ENCODE measurements at places on chromosomes 6 and 20.

- no peak for DNase-seq
Measured at GRCh38 chr20:4886771-4887527, 114.4 kb downstream of the SLC23A2 start.

GRCh38 chr6:134315974-134316441, 1.9 kb downstream of the SGK1 start:
- no peak for DNase-seq

GRCh38 chr6:36419310-36419709, 23.3 kb downstream of the PXT1 start:
- no peak for DNase-seq

GRCh38 chr6:75124983-75125382, 80.9 kb downstream of the COL12A1 start:
- no peak for DNase-seq

GRCh38 chr6:80550281-80550680, 443.8 kb downstream of the BCKDHB start:
- no peak for DNase-seq

- DNase-seq, result peak; percentile 11
Measured at GRCh38 chr6:80133020-80133419, 26.5 kb downstream of the BCKDHB start.

DNA sequence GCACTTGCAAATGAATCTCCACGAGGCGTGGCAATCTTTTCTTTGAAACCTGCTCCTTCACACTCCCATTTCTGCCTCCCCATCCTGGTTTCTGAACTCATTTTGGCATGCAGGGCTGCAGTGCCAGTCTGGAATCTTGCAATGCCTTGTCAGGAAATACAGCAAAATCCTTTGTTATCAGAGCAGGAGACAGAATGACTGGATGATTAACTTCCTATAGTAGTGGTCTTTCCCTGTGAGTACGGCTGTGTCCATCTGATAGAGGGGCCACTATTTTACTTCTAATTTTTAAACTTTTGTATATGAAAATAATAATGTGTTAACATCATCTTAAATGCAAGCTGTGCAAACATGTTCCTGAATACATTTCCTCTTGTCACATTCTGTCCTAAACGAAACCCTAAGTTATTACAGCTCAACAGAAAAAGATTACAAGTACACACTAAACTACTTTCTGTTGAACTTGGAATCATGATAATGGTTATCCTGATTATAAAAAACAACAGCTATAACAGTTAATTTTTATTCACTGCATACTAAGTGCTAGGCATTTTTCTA, 140.2 kb downstream of the KIF13A start:
- DNase-seq, result no peak

DNA sequence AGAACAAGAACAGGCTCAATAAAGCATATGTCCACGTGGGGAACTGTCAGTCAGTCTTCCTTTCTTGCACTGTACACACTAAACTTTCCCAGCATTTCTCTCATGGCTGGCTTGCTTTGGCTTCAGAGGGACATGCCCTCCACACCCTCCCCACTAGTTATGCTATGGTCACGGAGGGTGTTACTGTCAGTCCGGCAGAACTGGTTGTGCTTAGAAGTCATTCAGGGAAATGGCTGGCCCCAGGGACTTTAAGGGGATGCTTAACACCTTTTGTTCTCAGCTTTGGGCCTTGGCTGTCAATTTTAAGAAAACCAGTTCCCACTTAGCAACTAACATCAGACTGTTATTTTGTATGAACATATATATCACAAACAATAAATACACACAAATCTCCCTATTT, 55.1 kb downstream of the ELOVL5 start:
- DNase-seq, result no peak

- DNase-seq, result no peak
Measured at GRCh38 chr6:84390851-84391250, 163.4 kb upstream of the CEP162 start.

- no peak for DNase-seq
Measured at GRCh38 chr6:36643977-36644376, 34.5 kb upstream of the CDKN1A start.

GRCh38 chr6:136429264-136430065, 120.8 kb downstream of the MAP7 start:
- no peak for DNase-seq

DNA sequence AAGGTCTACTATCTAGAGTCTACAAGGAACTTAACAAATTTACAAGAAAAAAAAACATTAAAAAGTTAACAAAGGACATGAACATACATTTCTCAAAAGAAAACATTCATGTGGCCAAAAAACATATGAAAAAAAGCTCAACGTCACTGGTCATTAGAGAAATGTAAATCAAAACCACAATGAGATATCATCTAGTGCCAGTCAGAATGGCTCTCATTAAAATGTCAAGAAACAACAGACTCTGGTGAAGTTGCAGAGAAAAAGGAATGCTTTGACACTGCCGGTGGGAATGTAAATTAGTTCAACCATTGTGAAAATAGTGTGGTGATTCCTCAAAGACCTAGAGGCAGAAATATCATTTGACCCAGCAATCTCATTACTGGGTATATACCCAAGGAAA, 48.3 kb downstream of the OGFRL1 start:
- no peak for DNase-seq

DNA sequence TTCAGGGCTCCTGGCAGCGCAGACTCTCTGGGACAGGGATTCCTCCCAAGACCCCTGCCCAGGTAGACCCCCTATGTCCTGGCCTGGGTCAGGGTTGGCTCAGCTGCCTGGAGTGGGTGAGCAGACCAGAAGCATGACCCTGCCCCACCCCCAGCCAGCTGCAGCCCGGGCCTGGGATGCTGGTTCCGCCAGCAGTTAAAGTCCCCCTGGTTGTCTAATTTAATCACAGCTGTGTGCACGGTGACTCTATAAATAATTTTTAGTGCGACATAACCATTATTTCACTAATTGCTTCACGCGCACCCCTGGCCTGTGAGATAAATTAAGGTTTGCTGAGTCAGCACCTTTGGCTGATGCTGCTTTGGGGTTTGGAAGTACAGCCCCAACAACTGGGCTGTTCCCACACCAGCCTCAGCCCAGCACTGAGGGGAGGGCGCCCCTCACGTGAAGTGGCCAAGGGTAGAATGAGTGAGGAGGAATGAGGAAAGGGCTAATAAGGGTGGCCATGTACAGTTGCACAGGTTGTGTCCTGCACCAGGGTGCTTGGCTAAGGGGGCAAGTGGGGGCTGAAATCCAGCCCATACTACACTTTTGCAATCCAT, 26.1 kb upstream of the CDH22 start:
- DNase-seq, result no peak

GRCh38 chr6:154408891-154409500, 52.4 kb upstream of the IPCEF1 start:
- no peak for DNase-seq

DNA sequence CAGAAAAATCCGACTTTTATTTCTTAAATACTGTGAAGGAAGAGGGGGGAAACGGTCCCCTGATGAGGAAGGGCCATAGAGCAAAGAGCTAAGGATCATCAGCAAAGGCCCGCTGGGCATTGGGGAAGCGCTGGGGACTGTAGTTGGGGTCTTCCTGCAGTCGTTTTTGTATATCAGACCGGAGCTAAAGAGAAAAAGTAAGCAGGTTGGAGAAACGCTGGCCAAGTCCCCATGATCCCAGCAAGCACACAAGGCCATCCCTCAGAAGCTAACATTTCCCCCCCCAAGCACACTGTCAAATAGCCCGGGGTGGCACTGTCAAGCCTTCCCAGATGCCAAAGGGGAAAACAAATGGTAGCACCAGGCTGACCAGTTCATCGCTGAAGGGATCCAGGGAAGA, 13.4 kb downstream of the BAG6 start:
- no peak for DNase-seq

GRCh38 chr6:25009393-25009710, 73.6 kb upstream of the RIPOR2 start:
- DNase-seq, result no peak

DNA sequence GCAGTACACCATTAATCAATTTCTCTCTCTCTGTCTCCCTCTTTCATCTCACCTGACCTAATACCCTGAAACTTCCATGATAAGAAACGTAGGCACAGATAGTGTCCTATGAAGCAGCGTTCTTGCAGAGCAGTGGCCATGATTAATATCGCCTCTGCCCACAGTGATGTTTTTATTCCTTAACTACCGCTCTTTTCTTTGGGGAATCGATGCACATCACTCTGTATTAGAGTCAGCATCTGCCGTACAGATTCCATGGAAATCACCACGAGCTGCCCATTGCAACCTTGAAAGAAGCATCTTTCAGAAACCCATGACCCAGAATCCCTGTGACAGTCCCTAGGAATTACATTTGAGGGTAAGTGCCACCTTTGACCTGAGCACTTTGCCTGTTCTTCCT, 152.0 kb upstream of the ECI2 start:
- DNase-seq, result no peak

DNA sequence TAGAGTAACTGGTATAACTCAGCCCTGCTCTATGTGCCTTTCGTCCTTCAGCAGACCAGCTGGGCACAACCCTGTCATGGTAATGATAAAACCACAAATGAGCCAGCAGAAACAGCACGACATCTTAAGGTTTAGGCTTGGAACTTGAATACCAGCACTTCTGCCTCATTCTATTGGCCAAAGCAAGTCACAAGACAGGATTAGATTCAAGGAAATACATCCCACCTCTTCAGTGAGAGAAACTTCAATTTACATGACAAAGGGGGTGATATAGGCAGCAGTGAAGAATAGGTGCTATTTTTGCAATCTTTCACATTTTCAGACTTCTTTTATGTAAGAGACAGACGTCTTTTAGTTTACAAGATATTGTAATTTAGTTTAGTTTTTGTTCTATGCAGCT, 69.8 kb upstream of the SLC35F1 start:
- DNase-seq, result no peak

DNA sequence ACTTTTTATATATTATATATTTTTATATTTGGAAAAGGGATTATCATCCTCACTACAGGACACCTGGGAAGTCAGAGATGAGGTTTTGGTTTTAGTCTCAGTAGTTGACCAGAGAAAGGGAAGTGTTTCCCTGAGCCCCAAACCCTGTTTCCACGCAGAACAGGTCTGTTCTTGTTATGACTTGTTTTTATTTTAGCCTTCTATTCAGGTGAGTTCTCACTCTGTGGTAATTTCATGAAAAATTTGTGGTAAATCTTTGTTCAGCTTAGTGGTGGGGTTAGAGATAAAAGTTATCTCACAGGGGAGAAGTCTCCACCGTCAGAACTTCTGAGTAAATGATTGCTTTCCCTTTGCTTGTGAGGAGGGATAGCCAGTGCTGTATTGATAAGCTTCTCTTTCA, 224.9 kb downstream of the FARS2 start:
- no peak for DNase-seq

GRCh38 chr6:37483917-37484785, 15.5 kb downstream of the CCDC167 start:
- DNase-seq, result peak; percentile 68

DNA sequence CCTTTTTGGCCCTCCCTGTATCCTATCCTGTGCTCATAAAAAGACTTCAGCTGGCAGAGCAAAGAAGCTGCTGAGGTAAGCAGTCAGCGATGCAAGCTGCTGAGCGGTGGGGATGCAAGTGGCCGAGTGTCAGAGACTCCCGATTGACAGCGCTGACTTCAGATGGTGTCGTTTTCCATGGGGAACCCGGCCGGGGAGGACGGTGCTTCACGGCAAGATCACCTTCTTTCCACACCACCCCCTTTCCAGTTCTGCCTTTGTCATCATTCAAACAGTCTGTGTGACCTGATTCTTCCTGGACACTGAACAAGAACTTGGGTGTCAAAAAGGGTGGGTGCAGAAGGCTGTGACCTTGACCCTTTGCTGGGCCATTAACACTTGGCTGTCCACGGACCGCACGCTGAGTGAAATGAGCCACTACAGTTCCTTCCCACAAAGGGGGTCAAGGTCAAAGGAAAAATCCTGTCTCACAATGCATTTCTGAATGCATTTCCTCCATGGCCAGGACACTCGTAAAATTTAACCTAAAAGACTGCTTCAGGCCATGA, 52.9 kb upstream of the UNC93A start:
- DNase-seq, result no peak

GRCh38 chr20:5268449-5268848, 48.3 kb downstream of the PROKR2 start:
- no peak for DNase-seq

DNA sequence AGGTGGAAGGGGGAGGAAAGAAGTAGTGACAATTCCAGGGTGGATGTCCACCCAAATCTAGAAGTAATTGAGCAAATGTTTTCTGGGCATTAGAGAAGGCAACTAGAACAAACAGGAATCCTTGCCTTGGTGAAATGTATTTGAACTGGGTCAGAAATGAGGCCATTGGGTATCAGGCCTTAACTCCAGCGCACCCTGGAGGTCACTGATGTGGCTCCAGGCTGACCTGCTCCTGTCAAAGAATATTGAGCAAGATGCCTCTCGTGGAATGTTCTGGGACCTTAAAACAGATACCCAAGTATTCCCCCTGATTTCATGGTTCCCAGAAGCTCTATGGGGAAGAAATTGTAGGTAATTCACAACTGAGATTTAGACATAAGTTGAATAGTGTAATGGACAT, 6.9 kb downstream of the HLA-DPB1 start:
- DNase-seq, result no peak

DNA sequence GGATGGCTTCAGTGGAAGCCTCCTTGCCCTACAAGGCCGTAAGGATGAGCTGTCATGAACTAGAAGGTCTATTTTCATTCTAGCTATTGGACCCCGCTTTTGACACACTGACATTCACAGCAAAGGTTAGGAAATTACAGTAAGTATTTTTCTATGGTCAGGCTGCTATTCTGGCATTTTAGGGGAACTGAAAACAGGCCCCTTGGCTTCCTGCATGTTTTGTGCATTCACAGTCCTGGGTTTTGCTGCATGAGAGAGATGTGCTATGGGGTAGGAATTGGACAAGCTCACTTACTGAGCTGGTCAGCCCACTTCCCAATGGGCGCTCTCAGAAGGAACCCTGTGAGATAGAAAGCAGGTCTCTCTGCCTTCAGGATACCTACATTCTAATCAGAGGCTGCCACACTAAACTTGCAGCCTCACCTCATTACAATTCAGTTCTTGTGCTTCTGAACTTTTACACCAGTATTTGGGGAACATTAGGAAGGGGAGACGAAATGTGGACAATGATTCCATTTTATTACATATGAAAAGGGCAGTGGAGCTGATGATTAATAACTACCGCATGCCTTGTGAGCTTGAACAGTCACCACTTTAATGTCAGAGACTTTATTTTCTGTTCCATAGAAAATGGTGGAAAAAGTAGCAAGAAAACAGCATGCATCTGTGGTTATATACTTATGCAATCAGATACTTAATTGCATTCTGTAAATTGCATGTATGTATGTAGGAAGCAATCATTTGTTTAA, 86.6 kb upstream of the TAB2 start:
- DNase-seq, result no peak

- DNase-seq, result no peak
Measured at GRCh38 chr20:2335096-2335870, 39.5 kb downstream of the TGM3 start.

DNA sequence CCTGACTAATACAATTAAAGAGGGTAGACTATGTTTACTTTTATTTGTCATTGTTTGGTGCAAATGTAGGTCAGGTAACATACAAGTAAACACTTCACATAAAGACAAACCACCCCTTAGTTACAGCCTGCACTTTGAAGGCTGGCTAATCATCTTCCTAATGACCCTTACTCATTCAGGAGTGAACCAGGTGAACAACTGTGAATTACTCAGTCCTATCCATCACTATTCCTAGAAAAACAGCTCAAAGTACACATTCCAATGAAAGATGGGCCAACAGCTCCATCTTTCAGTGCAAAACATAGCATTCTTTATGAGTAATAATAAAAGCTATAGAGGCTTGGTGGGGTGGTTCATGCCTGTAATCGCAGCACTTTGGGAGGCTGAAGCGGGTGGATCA, 78.2 kb downstream of the FRK start:
- no peak for DNase-seq

Measured in activated CD4-positive, alpha-beta T cell treated with anti-CD3 and anti-CD28 coated beads, Interleukin-2, amount 50 U/mL, for 24 hours (primary cell).